Aorta (tissue), 5 donors: ENCODE measurements at places on chromosomes 11 and 22.

DNA sequence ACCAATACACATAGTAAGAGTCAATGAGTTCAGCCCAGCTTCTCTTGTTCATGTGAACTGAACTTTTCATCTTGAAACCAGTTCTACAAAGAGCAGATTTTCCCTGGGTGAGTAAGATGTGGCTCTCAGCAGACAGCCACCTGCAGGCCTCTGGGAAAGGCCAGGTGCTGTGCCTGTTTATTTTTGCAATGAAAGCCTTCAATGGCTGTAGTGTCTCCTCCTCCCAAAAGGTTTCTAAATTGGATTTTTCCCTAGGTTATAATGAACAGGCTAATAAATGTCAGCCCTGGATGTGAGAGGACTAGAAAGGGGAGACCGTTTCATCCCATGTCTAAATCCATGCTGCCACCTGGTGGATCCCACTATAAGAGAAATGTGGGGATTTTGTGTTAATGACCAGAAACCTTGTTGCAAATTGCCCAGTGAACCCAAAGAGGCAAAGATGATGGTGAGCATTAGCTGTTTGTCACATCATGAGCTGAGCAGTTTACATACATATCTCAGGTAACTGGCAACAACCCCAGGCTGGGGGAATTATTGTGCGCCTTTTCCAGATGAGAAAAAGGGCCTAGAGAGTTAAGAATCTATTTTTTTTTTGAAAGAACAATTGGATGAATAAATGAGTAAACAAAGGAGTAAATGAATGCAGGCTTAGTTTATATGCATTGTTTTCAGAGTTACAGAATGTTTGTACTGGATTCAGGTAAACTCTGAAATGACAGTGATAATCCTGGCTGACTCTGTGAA, 12.7 kb downstream of the C11orf91 start:
- no peak for DNase-seq

- DNase-seq: no peak
Observed at GRCh38 chr11:8271106-8271886, 7.6 kb upstream of the LMO1 start.

DNA sequence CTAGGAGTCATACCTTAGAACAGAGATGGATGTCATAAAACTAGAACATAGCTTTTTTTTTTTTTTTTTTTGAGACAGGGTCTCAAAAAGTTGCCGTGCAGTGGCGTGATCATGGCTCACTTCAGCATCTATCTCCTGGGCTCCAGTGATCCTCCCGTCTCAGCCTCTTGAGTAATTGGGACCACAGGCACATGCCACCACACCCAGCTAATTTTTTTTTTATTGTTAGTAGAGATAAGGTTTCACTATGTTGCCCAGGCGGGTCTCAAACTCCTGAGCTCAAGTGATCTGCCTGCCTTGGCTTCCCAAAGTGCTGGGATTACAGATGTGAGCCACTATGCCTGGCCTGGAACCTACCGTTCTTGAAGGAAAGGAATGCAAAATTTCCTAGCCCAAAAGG, 8.8 kb upstream of the CEP295 start:
- no peak for DNase-seq

DNA sequence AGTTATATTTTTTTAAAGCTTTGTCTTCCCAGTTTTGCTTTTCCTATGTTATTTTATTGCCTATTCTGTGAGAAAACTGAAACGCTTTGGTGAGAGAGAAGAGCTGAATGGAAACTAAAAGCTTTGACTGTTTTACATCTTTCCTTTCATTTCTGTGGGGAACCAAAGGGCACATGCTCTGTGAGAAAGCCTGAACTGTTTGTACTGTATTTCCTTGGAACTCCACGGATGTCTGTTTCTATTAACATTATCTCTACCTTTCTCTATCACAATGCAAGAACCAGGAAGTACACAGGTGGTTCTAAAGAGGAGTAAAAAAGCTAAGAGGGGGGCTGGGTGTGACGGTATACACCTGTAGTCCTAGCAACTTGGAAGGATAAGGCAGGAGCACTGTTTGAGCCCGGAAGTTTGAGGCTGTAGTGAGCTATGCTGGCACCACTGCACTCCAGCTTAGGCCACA, 43.8 kb downstream of the CELF1 start:
- DNase-seq: no peak

- DNase-seq: peak; percentile 86
Observed at GRCh38 chr22:37077802-37078448, 26.4 kb downstream of the KCTD17 start.

- DNase-seq: no peak
Observed at GRCh38 chr11:102318469-102318868, 1.2 kb downstream of the BIRC3 start.

GRCh38 chr11:45577752-45578151, 87.7 kb downstream of the CHST1 start:
- DNase-seq: peak; percentile 13

- DNase-seq: no peak
Observed at GRCh38 chr11:91293119-91293518, 931.5 kb upstream of the FAT3 start.

GRCh38 chr11:72600557-72600956, 73.7 kb downstream of the PDE2A start:
- no peak for DNase-seq

DNA sequence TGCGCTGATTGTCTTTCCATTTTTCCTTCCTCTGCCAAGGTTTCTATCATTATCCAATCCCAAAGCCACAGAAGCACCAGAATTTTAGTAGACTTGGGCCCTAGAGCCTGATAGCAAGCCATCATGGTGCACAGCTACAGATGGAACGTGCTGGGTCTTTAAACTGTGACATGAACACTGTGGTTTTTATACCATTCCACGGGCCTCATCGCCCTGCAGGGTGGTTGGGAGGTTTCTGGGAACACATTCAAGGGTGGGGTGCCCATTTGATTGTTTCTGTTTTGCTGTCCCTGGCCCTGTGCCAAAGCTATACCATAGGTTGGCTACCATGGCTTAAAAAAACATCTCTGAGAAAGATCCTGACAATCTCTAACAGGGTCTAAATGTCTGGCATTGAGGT, 151.9 kb downstream of the CACNA1I start:
- no peak for DNase-seq
